HAP-1 (cell line): ENCODE measurements at places on chromosomes 16 and 17.

GRCh38 chr17:71423871-71424546, 696.8 kb upstream of the SOX9 start:
- no peak for DNase-seq

DNA sequence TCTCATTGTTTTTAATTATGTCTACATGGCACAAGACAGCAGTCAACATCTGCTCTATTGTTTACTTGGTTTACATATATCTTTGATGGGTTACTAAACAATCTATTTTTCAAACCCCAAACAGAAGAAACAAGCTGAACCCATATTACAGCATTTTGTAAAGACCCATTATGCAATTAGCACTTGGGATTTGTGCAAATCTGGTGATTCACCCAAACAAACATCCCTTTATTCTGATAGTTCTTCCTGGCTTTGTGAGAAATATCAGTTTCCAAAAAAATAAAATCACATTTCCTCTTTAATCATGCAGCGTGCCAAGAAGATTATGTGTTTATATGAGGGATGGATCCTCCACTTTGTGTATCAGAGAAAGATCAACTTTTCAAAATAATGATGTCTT, 16.8 kb upstream of the RBFOX1 start:
- no peak for DNase-seq

DNA sequence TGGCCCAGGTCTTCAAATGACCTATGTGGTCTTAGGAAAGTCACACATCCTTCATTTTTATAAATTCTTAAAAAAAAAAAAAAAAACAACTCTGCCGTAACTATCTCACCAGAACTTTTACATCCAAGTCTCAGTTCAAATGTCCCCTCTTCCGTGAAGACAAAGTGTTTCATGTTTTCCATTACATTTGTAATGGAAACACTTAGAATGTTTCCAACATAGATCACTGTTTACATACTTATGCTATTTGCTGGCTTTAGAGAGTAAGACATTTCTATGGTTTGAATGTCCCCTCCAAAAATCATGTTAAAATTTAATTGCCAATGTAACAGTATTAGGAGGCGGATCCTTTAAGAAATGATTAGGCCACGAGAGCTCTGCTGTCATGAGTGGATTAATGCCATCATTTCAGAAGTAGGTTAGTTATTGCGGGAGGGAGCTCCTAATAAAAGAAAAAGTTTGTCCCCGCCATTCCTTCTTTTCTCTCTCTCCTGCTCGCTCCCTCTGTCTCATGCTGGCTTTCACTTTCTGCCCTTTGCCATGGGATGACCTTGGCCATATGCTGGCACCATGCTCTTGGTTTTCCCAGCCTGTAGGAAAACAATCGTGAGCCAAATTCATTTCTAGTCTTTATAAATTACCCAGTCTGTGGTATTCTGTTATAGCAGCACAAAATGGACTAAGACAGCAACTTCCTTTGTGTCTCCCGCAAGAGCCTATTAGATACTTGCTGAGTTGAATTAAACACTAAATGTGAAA, 887.8 kb upstream of the SOX9 start:
- no peak for DNase-seq

GRCh38 chr17:19753661-19754463, 5.8 kb upstream of the ALDH3A1 start:
- DNase-seq, result no peak

- DNase-seq, result no peak
Measured at GRCh38 chr17:1810450-1811103, 19.1 kb downstream of the SMYD4 start.

DNA sequence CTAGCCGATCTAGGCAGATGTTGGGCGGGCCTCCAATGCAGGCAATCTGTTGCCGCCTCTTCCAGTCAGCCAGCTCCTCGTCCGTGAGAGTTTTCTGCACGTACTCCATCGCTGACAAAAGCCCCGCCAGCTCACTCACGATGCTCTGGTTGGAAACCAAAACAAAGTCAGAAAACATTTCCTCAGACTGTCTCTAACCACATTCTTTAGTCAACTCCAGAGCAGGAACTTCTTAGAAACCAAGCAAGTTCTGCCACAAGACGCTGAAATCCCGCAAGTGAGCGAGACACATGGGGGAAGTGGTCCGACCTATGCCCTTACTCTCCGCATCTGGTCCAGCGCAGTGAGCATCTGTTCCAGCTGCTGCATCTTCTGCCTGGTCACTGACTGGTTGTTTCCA, 49.1 kb downstream of the STAT5A start:
- DNase-seq, result no peak

GRCh38 chr17:34169496-34169895, 85.6 kb upstream of the CCL2 start:
- DNase-seq, result no peak
